D721Med (cell line): ENCODE measurements at places on chromosomes 12 and 14.

DNA sequence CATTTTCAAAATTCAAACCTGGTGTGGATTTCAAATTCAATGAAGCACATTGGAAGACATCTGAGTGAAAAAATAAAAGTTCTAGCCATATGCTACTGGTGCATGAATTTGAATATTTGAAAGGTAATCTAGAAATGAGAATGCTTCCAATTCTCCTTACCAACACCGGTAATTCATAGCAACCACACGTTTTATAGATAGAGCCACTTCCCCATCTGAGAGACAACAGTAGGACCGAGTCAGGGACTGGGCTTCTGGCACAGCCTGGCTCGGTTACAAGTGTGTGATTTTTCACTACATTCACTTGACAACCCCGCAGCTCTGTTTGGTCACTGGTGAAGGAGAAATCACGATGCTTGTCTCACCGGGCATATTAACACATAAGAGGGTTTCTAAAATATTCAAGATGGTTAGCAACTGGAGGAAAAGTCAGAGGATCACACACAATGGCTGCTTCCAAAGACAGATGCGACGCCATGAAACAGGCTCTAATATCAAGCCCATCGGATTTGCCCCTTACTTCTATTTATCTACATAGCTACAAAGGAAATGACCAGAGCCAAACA, 86.5 kb upstream of the FOXN3 start:
- DNase-seq = no peak

- DNase-seq = no peak
Observed at GRCh38 chr12:6934110-6934509, 6.4 kb downstream of the ATN1 start.

DNA sequence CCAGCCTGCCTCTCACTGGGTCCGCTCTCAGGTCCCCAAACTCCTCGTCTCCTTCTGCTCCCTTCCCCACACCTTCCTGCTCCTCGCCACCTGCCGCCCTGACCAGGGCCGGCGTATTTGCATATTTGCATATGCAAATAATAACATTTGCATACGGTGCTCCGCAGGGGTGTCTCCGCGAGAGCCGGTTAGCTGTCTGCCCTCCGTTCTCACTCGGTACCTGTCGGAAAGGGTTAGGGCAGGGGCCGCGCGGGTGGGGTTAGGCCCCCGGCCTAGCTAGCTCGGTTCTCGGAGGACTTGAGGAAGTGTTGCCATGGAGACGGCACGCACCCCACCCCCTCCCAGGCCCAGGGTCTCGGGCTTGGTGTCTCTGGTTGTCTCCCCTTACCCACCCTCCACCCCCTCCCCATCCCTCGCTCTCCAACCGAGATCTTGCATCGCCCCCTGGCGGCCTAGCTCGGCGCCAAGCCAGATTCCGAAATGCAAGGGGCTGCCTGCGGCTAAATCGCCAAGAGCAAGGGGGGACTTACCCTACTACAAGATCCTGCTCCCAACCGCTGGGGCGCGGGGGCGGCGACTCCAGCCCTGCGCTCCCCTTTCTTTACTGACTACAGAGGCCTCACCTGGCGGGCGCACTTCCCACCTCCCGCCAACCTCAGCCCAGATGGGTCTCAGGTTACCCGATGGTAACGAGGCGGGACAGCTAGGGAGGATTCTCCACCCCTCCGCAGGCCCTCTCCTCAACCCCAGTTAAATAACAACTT, 8.1 kb downstream of the STAC3 start:
- peak; percentile 74 for DNase-seq

DNA sequence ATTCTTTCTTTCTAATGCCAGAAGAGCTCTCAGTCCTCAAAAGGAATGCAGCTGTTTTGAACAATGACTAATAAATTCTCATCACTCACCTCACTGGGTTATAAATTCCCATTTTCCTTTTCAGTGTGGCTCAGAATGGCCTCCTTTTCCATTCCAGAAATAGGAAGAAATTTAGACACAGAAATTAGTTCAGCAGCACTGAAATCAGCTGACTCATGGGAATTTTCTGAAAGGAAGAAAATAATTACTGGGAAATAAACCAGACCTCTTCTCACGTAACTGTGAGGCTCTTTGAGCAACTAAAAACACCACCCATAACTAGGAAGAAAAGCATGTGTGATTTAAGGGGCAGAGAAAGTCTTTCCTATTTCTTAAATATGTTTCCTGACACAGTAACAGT, 23.8 kb downstream of the CD163 start:
- DNase-seq = no peak

DNA sequence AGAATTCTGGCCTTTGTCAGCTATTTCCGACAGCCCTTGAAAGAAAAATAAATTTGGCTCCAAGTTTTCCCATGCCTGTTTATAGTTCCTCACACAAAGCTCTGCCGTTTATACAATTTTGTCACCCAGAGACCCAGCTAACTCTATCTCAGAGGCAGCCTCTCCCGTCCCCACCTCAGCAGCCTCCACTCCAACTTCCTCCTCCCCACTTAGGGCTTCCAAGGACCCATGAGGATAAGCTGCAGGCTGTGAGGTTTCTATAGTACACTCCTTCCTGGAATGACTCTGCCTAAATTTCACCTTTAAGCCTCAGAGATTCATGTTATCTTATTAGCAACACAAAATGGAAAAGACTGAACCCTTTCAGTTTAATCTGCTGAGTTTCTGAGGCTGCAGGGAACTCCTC, 71.8 kb downstream of the TTC9 start:
- DNase-seq = no peak

DNA sequence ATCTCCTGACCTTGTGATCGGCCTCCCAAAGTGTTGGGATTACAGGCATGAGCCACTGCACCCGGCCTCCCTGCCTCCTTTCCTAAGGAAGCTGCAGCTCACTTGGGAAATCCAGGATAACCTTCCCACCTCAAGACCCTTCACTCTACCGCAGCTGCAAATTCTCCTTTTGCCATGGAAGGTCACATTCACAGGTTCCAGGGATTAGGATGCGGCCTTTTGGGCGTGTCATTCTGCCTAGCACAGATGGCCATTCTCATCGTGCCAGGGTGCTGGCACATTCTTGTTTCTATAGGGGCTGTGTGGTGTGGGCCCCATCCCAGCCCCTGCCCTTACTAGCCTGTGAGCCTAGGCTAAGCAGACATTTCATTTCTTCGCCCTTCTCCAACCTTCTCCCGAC, 219.9 kb downstream of the CHST11 start:
- DNase-seq = no peak

- no peak for DNase-seq
Observed at GRCh38 chr14:50173891-50174290, 57.5 kb downstream of the SOS2 start.

GRCh38 chr12:8779281-8779680, 43.1 kb upstream of the A2ML1 start:
- DNase-seq = no peak

DNA sequence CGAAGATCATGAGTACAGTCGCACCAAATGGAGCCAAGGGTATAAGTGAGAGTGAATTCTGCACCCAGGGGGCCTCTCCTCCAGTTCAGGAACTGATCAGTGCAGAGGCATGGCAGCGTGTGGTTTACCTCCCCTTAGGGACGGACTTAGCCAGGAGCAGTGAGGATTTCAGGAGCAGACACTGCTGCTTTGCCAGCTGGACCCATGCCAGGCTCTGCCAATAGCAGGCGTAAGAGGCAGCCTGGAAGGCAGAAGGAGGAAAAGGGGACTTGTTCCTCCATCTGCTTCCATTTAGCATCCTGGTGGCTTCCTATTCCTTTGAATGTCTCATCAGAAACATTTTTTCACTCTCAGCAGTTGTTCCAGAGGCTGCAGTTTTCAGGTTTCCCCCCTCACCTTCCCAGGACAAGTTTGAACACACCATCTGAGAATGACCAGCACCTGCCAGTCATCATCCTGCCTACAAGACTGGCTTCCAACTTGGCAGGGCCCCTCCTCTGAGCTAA, 137.0 kb upstream of the LMNTD1 start:
- no peak for DNase-seq

DNA sequence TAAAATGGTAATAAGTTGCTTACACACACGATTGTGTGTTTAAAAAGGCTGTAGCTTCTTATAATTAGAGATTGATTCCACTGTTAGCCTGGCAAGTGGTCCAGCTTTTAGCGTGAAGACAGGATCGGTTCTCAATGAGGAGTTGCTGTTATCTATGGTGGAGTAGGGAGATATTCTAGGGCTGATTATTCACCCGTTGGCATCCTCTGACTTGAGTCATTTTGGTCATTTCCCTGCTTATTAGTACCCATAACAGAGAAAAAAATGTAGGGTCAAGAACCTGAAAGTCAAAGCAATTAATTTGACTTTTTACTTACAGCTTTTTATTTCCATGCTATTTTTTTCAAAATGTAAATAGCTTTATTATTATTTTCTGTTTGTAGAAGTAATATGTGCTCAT, 76.0 kb downstream of the KCNK13 start:
- DNase-seq = no peak

DNA sequence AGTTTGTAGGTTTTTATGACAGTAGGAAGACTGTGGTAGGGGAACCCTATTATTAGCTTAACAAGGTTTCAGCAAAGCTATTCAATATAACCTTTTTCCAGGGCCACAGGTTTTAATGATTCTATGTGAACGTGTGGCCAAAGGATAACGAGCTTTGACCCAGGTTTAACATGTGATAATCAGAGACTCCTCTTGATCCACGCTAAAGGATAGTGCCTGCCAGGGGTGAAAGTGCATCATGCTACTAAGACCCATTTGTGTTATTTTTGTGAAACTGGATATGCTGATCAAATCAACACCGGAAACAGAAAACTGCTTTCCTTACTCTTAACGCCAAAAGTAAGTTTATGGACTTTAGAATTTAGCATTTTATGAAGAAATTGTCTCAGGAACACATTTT, 909 bp upstream of the TAOK3 start:
- DNase-seq = no peak

DNA sequence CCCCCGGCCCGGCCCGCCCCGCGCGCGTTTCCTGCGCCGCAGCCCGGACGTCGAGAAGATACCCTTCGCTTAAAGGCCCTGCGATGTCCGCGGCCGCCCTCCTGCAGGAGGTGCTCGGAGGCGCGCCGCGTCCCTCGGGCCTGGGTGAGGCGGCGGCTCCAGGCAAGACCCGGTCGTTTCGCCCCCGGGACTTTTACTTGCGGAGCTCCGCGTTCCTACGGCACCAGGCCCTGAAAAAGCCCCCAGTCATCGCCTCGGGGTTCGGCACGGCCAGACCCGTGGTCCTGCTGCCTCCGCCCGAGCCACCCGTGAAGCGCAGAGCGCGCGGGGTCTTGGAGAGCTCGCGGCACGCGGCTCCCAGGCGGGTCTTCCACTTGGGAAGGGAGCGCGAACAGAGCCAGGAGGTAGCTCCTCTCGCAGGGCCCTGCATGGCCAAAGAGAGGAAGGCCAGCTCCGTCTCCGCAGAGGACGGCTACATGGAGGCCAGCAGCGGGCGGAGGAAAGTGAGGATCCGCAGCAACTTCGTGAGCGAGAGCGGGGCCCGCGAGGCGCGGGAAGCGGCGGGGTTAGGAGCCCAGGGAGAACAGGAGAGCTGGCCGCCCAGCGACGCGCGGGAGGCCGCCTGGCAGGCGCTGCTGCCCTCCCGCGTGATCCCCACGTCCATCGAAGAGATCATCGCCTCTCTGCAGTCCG, 26.9 kb downstream of the TTC6 start:
- DNase-seq = no peak

DNA sequence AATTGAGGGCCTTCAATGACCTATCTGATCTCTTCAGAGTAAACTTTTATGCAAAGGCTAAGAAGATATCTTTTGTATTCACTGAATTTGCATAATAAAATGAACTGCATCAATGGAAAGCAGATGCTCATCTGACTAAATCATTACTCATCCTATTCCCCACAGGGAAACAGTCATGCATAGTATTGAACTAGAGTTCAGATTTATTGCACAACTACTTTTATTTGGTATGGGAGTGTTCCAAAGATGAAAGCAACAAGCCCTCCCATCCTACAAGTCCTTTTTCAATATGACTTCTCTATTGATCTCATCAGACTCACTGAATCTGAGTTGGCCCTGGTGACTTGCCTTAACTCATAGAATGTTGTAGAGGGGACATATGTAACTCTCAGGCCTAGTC, 159.8 kb downstream of the KITLG start:
- no peak for DNase-seq

DNA sequence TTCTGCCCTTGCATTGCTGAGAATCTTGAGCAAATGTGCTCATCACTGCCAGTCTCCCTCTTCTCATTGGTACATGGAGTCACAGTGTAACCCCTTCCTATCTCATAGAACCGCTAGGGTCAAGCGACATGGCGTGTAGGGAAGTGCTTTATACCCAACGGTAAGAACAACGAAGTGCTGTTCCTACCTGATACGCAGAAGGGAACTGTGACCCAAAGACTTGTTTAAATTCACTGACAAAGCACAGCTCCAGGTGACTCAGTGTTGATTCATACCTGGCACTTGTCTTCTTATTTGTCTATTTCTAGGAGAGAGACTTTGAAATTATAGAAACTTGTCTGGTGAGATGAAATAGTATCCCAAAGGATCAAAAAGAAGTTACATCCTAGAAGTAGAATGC, 53.7 kb downstream of the FBXL14 start:
- DNase-seq = no peak

DNA sequence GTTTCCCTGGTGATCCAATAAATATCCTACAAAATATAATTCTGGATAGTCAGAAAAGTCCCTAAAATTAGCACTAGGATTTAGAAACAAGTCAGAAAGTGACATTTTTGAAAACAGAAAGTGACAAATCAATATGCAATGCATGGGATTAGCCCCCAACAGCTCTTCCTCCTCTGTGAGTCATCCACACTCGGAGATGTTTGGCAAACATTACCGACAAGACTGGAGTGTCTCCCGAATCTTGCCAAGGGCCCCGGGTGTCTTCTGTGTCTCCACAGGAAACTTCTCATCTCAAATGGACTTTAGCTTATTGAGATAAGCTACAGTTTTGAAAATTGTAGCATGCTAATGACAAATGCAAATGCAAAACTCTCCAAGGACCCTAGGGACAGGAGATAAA, 398.9 kb upstream of the CCDC196 start:
- no peak for DNase-seq

DNA sequence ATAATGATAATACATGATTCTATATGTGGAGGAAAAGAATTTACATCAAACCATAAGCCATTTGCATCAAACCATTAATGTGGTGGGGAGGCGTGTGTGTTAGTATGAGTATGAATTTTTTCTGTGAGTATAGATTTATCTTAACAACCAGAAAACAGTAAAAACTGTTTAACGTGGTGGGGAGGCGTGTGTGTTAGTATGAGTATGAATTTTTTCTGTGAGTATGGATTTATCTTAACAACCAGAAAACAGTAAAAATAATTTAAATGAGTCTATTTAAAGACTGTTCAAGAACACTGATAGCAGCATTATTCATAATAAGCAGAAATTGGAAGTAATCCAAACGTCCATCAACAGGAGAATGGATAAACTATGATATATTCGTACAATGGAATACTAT, 9.1 kb upstream of the MSI1 start:
- DNase-seq = no peak

DNA sequence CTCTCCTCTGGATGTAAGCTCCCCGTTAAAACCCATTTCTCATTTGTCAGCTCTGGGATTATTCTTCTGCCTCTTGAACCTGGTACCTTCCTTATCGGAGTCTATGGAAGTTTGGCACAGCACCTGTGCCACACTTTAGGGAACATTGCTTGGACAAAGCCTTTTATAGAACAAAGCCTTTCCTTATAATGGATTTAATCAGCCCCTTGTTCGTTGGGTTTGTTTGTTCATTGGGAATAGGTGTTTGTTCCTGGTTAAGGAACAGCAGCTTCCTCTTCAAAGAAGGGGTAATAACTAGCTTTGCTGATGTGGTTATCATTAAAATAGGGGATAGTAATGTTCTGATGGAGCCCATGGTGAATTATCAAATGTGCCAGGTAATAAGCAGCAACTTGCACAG, 70.4 kb downstream of the NRXN3 start:
- no peak for DNase-seq

GRCh38 chr14:68459480-68460136, 333.3 kb downstream of the ZFP36L1 start:
- DNase-seq = no peak
